Activated B cell treated with CpG ODN at 0.5 μM for 24 hours (primary cell): ENCODE measurements at places on chromosomes 5 and 9.

GRCh38 chr5:126961702-126962101 lies 68.7 kb downstream of the MARCHF3 start:
- no peak for DNase-seq

DNA sequence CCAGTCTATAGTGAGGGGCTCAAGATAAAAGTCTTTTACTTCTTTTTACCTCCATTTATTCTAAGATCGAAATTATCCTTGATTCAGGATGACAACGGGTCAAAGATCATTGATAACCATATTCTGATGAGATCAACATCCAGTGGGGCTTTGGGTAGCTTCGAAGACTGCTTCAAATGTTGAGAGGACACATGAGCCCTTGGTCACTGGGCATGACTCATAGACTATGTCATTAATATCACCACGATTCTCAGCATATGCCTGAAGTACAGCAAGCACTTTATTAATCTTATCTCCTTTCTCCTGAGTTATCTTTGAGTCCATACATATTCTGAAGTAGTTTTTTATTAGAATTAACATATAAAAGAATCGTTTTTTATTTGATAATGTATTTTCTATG lies 117.1 kb upstream of the DAB2 start:
- DNase-seq = no peak

DNA sequence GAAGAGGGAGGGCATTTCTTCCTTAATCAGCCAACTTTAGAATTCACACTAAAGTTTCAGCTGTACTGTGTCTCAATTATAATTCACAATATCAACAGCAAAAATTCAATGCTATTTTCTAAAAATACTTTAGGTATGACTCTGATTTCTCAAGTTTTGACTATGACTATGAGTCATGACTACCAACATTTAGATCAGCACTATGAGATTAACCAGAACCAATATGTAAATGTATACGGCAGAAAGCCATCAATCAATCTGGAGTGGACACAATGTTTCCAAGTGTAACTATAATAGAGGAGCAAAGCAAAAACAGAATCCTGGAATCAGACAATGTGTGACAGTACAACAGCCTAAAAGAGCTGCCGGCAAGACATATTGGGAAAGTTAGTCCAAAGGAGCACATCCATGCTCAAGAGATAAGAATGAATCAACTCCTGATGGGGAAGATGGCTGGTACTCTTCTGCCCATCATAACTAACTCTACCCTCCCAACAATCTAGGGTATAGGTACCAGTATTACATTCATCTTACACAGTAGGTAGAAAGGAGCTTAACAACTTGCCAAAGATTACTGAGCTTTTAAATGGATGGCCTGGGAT lies 294.4 kb downstream of the SEMA5A start:
- no peak for DNase-seq

- no peak for DNase-seq
These were observed 6.8 kb upstream of the SUSD3 start for GRCh38 chr9:93051680-93052089.

DNA sequence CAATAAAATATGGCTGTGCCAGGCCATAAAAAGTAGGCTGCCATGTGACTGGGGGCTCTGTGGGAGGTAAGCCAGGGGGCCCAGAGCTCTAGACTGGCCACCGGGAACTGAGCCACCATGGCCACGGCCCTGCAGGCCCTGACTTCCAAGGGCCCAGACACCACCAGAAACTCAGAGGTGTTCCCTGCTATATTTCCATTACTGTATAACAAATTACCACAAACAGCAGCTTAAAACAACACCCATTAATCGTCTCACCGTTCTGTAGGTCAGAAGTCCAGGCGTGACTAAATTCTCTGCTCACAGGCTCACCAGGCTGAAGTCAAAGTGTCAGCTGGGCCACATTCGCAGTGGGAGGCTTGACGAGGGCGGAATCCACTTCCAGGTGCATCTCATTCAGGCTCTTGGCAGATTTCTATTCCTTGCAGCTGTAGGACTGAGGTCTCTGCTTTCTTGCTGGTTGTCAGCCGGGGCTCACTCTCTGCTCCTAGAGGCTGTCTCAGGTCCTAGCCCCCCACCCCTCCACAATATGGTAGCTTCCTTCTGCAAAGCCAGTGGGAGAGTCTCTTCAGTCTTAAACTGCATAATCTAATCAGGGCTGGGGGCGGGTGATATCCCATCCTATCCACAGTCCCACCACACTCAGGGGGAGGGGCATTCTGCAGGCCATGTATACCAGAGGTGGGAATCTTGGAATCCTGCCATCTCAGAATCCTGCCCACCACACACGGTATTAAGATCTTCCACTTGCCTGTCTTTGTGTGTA lies 125.4 kb downstream of the C5orf15 start:
- no peak for DNase-seq

DNA sequence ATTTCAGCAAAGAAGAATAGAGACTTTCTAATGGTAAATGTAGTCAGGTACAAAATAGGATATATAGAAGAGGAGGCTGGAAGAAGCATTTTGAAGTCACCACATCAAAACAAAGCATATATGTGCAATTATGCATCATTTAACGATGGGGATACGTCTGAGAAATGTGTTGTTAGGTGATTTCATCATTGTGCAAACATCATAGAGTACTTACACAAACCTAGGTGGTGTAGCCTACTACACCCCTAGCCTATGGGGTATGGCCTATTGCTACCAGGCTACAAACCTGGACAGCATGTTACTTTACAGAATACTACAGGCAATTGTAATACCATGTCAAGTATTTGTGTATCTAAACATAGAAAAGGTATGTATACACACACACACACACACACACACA lies 28.4 kb downstream of the ELP1 start:
- no peak for DNase-seq

GRCh38 chr5:167440846-167441245 lies 850.6 kb upstream of the WWC1 start:
- no peak for DNase-seq

DNA sequence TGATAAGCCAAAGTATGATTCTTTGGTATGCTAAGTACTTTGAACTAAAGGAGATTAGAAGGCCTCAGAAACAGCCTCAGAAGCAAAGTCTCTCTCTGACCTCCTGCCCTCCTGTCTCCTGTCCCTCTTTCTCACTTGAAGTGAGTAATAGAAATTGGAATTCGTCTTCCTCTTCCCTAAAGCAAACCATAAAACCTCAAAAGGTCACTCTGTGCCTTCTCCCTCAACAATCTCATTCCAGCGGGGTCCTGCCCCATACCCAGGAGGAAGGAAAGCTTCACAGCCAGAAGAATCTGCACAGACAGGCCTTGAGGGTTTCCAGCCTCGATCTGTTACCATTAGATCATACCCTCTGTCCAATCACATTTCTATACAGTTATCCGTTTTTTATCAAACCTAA lies 87.8 kb downstream of the HAPLN1 start:
- DNase-seq = no peak

DNA sequence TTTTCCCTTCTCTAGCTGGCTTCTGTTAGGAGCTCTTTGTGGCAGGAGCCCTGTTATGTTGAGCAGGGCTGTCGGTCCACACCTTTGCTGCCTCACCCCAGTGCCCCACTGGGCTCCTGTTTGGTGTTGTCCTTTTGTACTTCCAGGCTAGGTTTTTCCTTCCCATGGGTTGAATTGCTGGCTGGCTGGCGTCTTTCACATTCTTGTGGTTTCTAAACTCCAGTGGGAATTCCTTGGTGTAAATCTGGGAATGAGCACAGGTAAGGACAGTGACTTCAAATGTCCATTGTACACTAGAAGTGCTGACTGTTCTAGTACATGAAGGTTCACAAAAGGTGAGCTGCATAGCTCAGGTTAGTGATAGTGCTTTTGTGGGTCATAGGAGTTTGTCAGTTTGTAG lies 30.4 kb downstream of the RASGRF2 start:
- DNase-seq = no peak

GRCh38 chr5:112257005-112257404 lies 162.1 kb downstream of the EPB41L4A start:
- no peak for DNase-seq

DNA sequence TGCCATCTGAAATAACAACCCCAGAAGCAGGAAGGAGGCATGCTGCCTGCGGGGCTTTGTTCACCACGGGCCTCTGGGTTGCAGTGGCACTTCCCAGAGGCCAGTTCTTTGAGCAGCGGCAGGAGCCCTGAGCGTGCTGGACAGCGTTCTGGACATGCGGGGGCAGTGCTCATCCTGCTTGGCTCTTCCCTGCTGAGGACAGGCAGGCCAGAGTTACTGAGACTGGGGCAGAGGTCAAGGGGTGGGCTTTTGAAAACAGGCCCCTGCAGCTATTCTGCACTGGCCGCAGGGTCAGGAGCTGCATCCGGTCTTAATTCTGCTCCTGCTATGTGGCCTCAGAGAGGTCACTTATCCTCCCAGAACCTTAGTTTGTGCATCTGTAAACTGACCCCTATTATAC lies 258.6 kb downstream of the FSTL4 start:
- DNase-seq = no peak

DNA sequence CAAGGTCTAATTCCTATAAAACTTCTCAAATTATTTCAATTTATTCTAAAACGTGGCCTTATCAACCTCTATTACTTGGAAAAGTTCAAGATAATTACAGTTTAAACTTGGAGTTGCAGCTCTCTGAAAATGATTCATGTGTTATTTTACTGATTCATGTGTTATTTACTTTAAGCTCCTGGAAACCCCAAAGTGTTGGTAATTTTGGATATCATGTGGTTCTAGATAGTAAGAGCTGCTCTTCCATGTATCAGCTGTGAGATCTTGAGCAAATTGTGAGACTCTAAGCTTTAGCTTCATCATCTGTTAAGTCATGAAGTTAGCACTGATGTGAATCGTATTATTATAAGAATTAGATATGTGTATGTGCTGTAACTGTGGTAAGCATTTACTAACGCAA lies 749.2 kb downstream of the TLE4 start:
- DNase-seq = no peak

GRCh38 chr9:33101104-33101951 lies 24.9 kb upstream of the SMU1 start:
- DNase-seq = no peak

- DNase-seq = no peak
These were observed 34.5 kb downstream of the COL15A1 start for GRCh38 chr9:98978231-98978681.

DNA sequence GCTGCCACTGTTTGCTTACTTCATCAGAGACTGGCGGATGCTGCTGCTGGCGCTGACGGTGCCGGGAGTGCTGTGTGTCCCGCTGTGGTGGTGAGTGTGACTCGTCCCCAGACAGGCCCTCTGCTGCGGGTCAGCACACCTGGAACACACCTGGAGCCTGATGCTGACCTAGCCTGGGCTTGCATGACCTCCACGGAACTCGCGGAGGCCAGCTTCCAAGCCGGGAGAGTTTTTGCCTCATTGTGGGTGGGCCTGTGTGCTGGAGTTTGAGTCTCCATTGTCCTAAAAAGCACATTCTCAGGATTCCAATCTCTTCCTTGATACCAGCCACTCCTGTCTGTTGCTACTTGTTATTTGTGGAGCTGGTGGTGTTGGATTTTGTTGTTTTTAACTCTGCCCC lies 28.1 kb downstream of the SLC22A4 start:
- DNase-seq = no peak

- DNase-seq = no peak
These were observed 116.7 kb downstream of the NR6A1 start for GRCh38 chr9:124654431-124654830.

DNA sequence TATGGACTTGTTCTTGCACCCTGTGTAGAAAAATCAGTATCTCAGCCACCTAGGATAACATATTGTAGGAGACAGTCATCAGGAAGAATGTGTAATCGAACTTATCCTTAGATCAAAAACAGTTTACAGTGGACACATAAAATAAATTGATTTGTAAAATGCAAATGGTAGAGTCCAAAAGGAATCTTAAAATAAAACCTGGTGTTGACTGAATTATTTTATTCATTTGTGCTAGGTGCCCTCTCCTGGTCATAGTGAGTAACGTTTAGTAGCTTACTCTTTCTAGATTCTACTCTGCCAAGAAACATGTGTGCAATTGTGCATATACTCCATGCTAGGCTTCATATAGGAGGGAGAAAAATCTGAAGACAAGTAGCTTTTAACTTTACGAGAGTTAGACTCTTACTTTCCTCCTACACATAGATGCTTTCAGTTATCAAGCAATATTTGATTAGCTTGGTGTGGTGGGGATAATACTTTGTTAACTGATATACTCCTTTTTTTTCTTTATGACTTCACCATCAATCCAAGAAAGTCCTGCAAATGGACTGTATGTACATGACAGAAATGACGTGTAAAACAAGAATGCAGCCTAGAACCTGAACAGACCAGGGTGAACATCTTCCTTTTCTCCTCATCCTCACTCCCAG lies 23.7 kb upstream of the LOX start:
- no peak for DNase-seq

DNA sequence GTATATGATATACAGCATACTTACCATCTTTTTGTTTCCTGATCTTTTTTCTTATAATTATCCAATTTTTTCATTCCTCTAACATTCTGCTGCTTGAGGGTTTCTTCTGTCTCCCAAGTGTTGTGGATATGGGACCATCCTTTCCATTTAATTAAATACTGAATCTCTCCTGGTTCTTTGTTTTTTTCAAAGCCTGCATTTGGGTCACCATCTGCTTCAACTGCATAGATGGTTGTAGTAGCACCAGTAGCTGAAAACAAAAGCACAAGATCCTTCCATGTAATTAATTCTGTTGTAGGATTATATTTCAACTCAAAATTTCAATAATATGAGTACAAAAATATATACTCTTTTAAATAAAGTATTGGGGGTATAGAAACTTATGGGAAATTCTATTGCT lies 29.4 kb downstream of the CHD1 start:
- DNase-seq = no peak

DNA sequence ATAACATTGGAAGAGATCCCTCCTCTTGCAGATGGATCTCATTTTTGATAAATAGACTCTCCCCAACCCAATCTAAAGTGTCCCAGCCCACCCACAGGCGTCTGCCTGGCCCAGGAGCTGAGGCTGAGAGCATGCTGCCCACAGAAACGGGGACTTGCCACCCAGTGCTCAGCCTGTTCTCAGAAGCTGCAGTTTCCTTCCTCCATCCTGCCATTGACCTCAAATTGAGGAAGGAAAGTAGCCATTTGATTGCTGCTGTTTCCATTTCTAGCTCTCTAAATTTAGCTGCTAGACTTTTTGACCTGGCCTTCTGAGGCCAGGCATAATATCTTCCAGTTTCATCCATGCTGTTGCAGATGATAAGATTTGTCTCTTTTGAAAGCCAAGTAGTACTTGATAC lies 31.1 kb upstream of the FRMD3 start:
- no peak for DNase-seq

GRCh38 chr5:33806738-33807442 lies 84.9 kb downstream of the ADAMTS12 start:
- DNase-seq = no peak

- DNase-seq = no peak
These were observed 47.2 kb downstream of the GLDC start for GRCh38 chr9:6598249-6598725.

- DNase-seq = no peak
These were observed 7.5 kb upstream of the REEP5 start for GRCh38 chr5:112929336-112930081.
